ENCODE measurements at places on chromosomes 3 and 15. TPM values are rescaled to one million over a fixed set of nuclear protein-coding genes. Genes with fewer than 3 reads are reported as not detected.

Gene ZNF860
- 1.4 TPM for total RNA-seq

Gene CHRD
- 0.21 TPM for total RNA-seq

Gene DNAH1
- 1.3 TPM for total RNA-seq

Gene GOLGA6D
- total RNA-seq: not detected

Gene DUOX2
- total RNA-seq: 0.04 TPM

Gene PLSCR4
- total RNA-seq: 7.3 TPM

Gene PSMA4
- 370 TPM for total RNA-seq

Gene ARMC8
- total RNA-seq: 48.3 TPM

Gene P2RY14
- total RNA-seq: not detected

Gene UBAP1L
- 0.29 TPM for total RNA-seq

Gene CMC1
- total RNA-seq: 43.8 TPM

Gene PPP1R14D
- 0.21 TPM for total RNA-seq

Gene MAGI1
- 4.6 TPM for total RNA-seq

Gene CSTA
- total RNA-seq: 1.5 TPM

Gene DUOX1
- not detected for total RNA-seq

Gene SLC28A1
- 0.04 TPM for total RNA-seq

Gene SLC6A20
- 0.04 TPM for total RNA-seq

Gene ACOX2
- total RNA-seq: 6.0 TPM

Gene IL16
- total RNA-seq: 0.29 TPM

Gene MB21D2
- 5.7 TPM for total RNA-seq

Gene IL5RA
- not detected for total RNA-seq

Gene C3orf80
- total RNA-seq: 0.96 TPM

Gene HIGD2B
- 0.10 TPM for total RNA-seq

Gene COLQ
- 0.24 TPM for total RNA-seq

Gene ISLR2
- total RNA-seq: 0.06 TPM

Gene SAMD7
- not detected for total RNA-seq

Gene CYP1A1
- 1.5 TPM for total RNA-seq

Gene EOMES
- 0.69 TPM for total RNA-seq

Gene SENP8
- 2.1 TPM for total RNA-seq

Gene IGSF11
- 5.1 TPM for total RNA-seq

Gene GATM
- total RNA-seq: 2.8 TPM

Gene FEZF2
- not detected for total RNA-seq

Gene CHAC1
- 8.8 TPM for total RNA-seq

Gene RNF111
- total RNA-seq: 27.5 TPM

Gene MEGF11
- total RNA-seq: 0.47 TPM

Gene CLDN18
- not detected for total RNA-seq

Gene CXCR6
- total RNA-seq: not detected

Gene PLOD2
- total RNA-seq: 118 TPM

Gene SPG11
- 9.2 TPM for total RNA-seq

Gene MRPS22
- total RNA-seq: 45.6 TPM

Gene EXD1
- 0.35 TPM for total RNA-seq

Gene SLC9A9
- 0.27 TPM for total RNA-seq

Gene FOXB1
- not detected for total RNA-seq

Gene CEMIP
- 1.1 TPM for total RNA-seq

Gene MESP2
- total RNA-seq: 0.50 TPM

Gene LRRN1
- not detected for total RNA-seq

Gene C2CD4A
- total RNA-seq: 0.14 TPM

Gene IQCF5
- not detected for total RNA-seq

Gene GP9
- total RNA-seq: not detected

Gene CRTAP
- total RNA-seq: 320 TPM

Gene CD86
- total RNA-seq: not detected

Gene GOLIM4
- total RNA-seq: 17.2 TPM

Gene SERP1
- 74.1 TPM for total RNA-seq

Gene LCTL
- not detected for total RNA-seq

Gene BSN
- total RNA-seq: 0.25 TPM

Gene CISH
- 0.69 TPM for total RNA-seq

Gene ANKUB1
- not detected for total RNA-seq

All from A549 treated with dexamethasone at 1 μM for 4 hours (cell line).